ENCODE measurements at places on chromosomes 6 and 20.

- DNase-seq: no peak
Observed at GRCh38 chr20:43913291-43914025, 1.2 kb upstream of the TOX2 start.

GRCh38 chr6:41721414-41721813 lies 14.0 kb downstream of the TFEB start:
- DNase-seq: no peak

- DNase-seq: no peak
Observed at GRCh38 chr6:15921243-15921642, 207.6 kb upstream of the MYLIP start.

- no peak for DNase-seq
Observed at GRCh38 chr6:95517568-95517967, 59.8 kb upstream of the MANEA start.

DNA sequence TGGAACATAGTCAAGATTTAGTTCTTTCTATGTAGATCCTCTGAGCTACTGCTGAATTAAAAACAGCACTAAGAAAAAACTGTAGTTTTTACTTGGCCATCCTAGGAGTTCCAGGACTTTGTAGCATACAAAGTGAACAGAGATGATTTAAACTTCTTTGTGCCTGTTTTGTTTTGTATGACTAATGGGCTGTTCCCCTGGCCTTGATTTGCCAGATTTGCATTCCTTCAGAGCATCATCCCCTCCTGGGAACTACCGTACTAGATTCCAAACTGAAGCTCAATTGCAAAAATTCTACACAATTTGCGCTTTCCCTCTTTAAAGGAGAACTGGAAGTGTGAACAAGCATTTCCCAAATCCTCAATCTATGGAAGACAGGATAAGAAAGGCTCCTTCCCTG lies 23.1 kb downstream of the ACOT13 start:
- no peak for DNase-seq

- DNase-seq: no peak
Observed at GRCh38 chr6:112180095-112180820, 74.1 kb downstream of the LAMA4 start.

DNA sequence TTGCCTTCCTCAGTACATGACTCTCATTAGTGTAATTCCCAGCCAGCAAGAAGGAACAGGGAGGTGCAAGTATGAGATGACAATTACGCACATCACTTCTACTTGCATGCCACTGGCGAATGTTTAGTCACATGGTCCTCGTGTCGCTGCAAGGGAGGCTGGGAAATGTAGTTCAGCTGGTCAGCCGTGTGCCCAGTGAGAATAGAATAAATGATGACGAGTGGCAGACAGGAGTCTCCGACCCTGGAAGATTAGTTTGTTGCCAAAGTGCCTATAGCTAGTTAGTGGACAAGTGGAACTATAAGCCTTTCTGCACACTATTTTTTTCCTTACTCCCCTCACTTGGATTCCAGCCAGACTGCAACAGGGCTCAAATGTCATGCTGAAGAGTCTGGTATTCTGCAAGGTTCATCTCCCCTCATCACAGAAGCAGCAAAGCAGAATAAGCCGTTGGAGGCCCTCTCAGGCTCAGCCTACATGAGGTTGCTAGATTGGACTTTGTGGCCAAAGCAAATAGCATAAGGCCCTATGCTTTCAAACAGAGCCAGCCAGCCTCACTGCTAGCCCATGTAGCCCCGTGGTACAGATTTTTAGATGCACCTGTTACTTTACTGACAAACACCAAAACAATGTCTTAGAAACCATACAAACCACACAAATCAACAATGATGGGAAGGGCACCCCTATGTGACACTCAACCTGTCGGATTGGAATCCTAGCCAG lies 9.7 kb downstream of the LINC00237 start:
- DNase-seq: no peak

- DNase-seq: peak; percentile 11
Observed at GRCh38 chr6:134873500-134874388, 76.2 kb downstream of the ALDH8A1 start.

DNA sequence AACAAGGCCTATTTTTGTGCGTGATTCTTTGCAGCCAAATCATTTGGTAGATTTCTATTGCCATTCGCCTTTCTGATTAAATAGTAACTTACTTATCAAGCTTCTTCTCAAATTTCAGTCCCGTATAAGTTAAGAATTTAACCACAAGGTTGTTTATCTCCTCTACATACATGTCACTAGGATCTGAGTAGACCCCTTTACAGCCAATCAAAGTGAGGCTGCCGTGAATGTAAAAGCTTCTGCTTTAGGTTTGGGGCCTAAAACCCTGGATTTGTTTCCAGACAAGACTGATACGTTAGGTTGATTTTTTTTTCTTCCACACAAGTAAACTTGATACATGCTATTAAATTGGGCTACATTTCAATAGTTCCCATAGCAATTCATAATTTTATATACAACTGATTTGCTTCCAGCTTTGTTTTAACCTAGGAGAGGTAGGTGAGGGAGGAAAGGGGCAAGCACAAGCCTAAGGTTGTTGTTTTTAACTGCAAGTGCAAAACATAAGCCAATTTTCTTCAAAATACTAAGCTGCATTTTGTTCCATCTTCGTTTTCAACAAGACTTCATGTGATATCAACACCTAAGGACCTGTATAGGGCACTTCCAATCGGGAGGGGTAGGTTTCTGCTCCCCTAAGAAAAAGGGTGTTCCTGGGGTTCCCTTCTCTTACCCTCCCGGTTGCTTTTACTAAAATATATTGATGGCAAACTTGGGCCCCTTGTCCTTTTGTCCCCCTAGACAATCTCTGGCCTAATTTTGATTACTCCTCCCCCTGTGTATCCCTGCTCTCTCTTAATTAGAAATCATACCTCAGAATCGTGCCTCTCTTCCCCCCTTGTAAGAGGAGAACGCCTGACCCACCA lies 1.7 kb downstream of the RANBP9 start:
- no peak for DNase-seq

- DNase-seq: no peak
Observed at GRCh38 chr20:59994697-59995122, 36.5 kb downstream of the CDH26 start.

DNA sequence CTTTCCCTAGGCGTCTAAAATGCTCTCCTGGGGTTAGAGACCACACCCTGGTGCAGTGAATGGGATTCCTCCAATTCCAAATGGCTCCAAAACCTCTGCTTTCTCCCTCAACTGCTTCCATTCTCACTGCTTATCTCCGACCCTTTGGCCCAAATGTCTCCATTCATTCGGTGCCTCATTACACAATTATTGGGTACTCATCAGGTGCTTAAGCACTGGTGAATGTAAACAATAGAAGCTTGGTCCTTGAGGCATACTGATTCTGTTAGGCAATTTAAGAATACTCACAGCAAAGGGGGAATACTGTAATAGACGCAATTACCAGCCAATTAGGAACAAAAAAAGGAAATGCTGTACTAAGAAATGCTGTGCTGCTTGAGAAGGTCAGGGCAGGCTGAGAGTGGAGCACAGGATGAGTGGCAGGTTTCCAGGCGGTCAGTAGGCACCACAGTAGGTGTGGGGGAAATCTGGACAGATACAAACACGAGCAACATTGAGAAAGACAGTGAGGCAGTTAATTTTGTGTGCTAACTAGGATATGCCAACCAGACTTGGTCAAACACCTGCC lies 23.0 kb downstream of the GMDS start:
- DNase-seq: no peak

GRCh38 chr20:64157878-64158277 lies 6.4 kb upstream of the MYT1 start:
- DNase-seq: no peak

GRCh38 chr6:100065348-100065747 lies 71.3 kb upstream of the MCHR2 start:
- no peak for DNase-seq

GRCh38 chr6:52115145-52115741 lies 27.8 kb upstream of the PKHD1 start:
- no peak for DNase-seq

- DNase-seq: no peak
Observed at GRCh38 chr20:32206760-32207625, 550 bp downstream of the PLAGL2 start.

DNA sequence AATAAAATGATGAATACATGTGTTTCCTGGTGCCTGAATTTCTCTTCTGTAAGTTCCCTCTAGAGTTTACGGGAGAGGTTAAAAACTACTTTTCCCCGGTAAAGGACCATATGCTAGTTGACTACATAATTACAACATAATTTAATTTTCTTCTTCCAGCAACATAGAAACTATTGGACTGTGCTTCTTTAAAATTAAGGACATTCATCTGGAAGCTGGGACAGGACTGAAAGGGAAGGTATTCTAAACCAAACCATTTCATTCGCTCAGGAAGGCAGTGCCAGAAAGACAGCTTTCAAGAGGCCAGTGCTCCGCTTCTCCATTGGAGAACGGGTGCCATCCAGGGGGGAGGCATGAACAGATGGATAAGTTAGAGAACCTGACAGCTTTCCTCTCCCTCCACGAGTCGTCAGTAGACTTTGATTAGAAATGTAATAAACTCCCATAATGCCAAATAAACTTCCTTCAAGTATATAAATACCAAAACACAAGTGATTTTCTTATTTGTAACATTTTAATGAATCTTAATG lies 458.0 kb upstream of the SOX4 start:
- no peak for DNase-seq

DNA sequence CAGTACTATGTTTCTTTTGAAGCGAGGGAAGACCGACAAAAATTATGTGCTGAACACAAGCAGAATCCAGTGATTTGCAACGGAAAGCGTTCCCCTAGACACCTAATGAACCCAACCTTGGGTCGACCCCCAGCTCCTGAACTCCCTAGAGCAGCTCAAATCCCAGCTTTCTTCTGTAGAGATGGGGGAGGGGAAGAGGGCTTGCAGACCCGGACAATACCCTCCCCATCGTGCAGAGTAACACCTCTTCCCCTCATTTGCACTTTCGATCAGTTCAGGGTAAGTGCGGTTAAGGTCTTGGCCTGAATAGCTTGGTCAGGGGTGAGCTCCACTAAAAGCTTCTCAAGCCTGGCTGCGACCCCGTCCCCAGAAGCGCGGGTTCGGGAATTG lies 404 bp downstream of the CEP162 start:
- DNase-seq: no peak

- no peak for DNase-seq
Observed at GRCh38 chr20:43323592-43323991, 133.9 kb upstream of the PTPRT start.

- no peak for DNase-seq
Observed at GRCh38 chr6:97160280-97160679, 122.7 kb downstream of the MMS22L start.

Data from stimulated activated CD4-positive, alpha-beta T cell treated with anti-CD3 and anti-CD28 coated beads, Interleukin-1b, Interleukin-23, amount 100 ng/mL, for 4 hours (primary cell).